Gastroesophageal sphincter (tissue), 4 donors: ENCODE measurements at places on chromosomes 6 and 20. TPM values are rescaled to one million over a fixed set of nuclear protein-coding genes. Genes with fewer than 3 reads are reported as not detected.

Gene EDN3
- 0.40 TPM for total RNA-seq

Gene BCAS1
- not detected for total RNA-seq

- no peak for ATAC-seq
- no peaks in the 10 kb centered on the region for H3K27me3 ChIP-seq
- no peaks in the 10 kb centered on the region for H3K4me1 ChIP-seq
- no peaks in the 10 kb centered on the region for H3K36me3 ChIP-seq
- no peak overlapping the region for H3K4me3 ChIP-seq
Observed at GRCh38 chr20:15222502-15223330, 885.3 kb upstream of the FLRT3 start.

Gene CFAP206
- total RNA-seq = not detected

- no peaks in the 10 kb centered on the region for H3K36me3 ChIP-seq
- peak overlapping the region; percentile 15 for H3K27ac ChIP-seq
- H3K4me1 ChIP-seq = peaks cover 16% of the 10 kb centered on the region
- no peaks in the 10 kb centered on the region for H3K27me3 ChIP-seq
- ATAC-seq = no peak
- H3K4me3 ChIP-seq = no peak overlapping the region
Observed at GRCh38 chr6:53322188-53323029, 26.3 kb downstream of the ELOVL5 start.

- H3K4me3 ChIP-seq = no peak overlapping the region
- no peaks in the 10 kb centered on the region for H3K27me3 ChIP-seq
- no peak for ATAC-seq
- H3K27ac ChIP-seq = no peak overlapping the region
- H3K4me1 ChIP-seq = peaks cover 7% of the 10 kb centered on the region
Observed at GRCh38 chr6:161238081-161238480, 35.8 kb downstream of the AGPAT4 start.

DNA sequence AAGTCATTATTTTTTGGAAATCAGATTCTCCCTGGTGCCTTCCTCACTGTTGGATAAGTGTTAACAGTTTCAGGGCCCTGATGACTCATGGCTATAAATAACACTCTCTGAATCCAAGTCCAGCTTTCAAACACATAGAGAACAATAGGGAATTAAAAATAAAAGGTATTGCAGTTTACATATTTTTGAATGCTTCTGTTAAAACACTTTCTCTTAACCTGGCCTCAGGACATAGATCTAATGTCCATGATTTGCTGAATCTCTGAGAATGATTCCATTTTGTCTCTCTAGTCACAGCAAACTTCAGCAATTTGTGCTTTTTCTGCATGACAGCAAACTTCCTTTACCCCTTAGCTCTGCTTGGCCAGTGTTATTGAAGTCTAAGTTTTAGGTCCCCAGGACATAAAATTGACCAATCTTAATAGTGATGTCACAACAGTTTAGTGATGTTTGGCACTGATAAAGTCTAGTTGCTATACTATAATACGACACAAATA lies 1192.4 kb upstream of the CITED2 start:
- peak overlapping the region; percentile 65 for H3K27ac ChIP-seq
- no peaks in the 10 kb centered on the region for H3K36me3 ChIP-seq
- no peaks in the 10 kb centered on the region for H3K27me3 ChIP-seq
- H3K4me3 ChIP-seq = no peak overlapping the region
- peaks cover 9% of the 10 kb centered on the region for H3K4me1 ChIP-seq

DNA sequence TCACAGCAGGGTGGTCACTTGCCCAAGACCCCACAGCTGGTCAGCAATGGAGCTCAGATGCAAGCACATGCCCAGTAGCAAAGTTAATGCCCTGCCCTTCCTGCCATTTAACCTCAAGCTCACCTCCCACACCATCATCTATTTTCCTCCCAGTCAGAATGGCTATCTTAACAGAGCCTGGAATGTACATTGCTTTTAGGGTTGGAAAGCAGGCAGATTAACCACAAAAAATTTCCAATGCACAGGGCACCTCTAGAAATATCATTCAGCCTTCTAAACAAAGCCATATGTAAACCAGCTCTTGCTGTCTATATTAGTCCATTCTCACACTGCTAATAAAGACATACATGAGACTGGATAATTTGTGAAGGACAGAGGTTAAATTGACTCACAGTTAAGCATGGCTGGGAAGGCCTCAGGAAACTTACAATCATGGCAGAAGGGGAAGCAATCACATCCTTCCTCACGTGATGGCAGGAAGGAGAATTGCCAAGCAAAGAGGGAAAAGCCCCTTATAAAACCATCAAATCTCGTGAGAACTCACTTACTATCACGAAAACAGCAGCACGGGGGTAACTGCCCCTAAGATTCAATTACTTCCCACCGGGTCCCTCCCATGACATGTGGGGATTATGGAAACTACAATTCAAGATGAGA lies 106.9 kb downstream of the FYN start:
- H3K27ac ChIP-seq = no peak overlapping the region
- no peak overlapping the region for H3K4me3 ChIP-seq
- H3K27me3 ChIP-seq = no peaks in the 10 kb centered on the region
- peaks cover 43% of the 10 kb centered on the region for H3K4me1 ChIP-seq
- no peaks in the 10 kb centered on the region for H3K36me3 ChIP-seq
- no peak for ATAC-seq

GRCh38 chr20:34530342-34530741 lies 14.1 kb downstream of the DYNLRB1 start:
- no peak overlapping the region for H3K27ac ChIP-seq
- peaks cover 88% of the 10 kb centered on the region for H3K36me3 ChIP-seq
- H3K4me3 ChIP-seq = no peak overlapping the region
- peaks cover 7% of the 10 kb centered on the region for H3K4me1 ChIP-seq
- no peaks in the 10 kb centered on the region for H3K27me3 ChIP-seq
- ATAC-seq = no peak

Gene BANF2
- not detected for total RNA-seq

Gene SFTA2
- total RNA-seq = not detected

DNA sequence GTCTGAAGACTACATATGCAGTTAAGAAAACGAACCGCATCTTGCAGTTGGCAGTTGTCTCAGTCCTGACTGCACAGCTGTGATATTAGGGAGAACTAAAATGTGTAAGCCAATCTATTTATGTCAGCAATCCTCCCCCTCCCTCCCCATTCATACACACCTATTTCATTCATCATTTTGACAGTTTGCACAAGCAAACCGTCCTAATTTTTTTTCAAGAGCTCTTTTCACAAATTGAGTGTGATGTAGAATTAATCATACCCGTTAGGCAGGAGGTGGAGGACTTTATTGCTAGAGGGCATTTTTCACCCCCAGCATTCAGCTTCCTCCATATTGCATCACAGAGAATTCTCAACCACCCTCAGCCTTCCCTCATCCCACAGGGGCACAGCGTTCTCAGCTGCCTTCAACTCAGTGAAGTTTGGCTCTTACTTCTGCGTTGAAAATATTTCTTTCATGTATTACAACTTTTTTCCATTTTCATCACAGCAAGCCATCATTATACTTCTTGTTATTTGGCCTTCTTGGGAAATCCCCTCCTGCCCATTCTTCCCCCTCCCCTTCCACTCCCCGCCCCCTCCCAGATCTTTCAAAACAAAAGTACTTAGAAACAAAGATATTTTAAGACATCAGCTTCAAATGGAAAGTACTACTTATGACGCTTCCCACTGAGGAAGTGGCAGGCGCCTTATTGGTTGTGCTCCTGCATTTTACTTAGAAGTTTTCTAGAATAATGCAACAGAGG lies 37.5 kb downstream of the NOX3 start:
- H3K4me3 ChIP-seq = peak overlapping the region; percentile 23
- ATAC-seq = peak; percentile 60
- no peaks in the 10 kb centered on the region for H3K27me3 ChIP-seq
- peak overlapping the region; percentile 54 for H3K27ac ChIP-seq
- H3K4me1 ChIP-seq = peaks cover 5% of the 10 kb centered on the region

DNA sequence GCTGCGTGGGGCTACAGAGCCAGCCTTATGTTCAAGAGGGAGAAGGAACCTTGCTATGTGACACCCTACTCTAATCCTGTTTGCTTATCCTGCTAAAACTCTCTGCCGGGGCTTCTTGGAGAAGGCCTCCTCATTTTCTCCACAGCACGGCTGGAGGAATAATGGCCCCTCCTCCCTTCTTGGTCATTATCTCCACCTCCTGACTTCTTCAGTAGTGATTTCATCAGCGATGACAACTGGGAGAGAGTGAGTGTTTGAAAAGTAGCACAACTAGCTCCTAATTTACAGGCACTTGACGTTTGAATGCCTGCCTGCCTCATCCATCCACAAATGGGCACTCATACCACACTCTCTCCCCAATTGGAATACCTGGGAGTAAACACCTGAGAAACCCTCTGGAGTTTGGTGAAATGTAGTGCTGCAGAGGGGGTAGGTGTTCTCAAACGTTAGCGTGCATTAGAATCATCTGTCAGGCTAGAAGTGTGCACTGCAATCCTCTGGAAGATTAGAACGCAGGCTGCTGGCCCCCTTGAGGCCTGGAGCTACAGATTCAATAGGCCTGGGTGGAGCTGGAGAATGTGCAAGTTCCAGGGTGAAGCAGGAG lies 148.5 kb downstream of the FOXC1 start:
- no peaks in the 10 kb centered on the region for H3K27me3 ChIP-seq
- no peak overlapping the region for H3K4me3 ChIP-seq
- ATAC-seq = no peak
- no peaks in the 10 kb centered on the region for H3K36me3 ChIP-seq
- no peaks in the 10 kb centered on the region for H3K4me1 ChIP-seq
- no peak overlapping the region for H3K27ac ChIP-seq

Gene TFAP2B
- not detected for total RNA-seq

- H3K36me3 ChIP-seq = no peaks in the 10 kb centered on the region
- no peaks in the 10 kb centered on the region for H3K27me3 ChIP-seq
- H3K27ac ChIP-seq = no peak overlapping the region
Observed at GRCh38 chr6:43842231-43842794, 72.3 kb downstream of the VEGFA start.
